ENCODE measurements at places on chromosomes 2 and 18.
A peak's percentile ranks its signal among the peaks of the same experiment; 100 is the strongest.

DNA sequence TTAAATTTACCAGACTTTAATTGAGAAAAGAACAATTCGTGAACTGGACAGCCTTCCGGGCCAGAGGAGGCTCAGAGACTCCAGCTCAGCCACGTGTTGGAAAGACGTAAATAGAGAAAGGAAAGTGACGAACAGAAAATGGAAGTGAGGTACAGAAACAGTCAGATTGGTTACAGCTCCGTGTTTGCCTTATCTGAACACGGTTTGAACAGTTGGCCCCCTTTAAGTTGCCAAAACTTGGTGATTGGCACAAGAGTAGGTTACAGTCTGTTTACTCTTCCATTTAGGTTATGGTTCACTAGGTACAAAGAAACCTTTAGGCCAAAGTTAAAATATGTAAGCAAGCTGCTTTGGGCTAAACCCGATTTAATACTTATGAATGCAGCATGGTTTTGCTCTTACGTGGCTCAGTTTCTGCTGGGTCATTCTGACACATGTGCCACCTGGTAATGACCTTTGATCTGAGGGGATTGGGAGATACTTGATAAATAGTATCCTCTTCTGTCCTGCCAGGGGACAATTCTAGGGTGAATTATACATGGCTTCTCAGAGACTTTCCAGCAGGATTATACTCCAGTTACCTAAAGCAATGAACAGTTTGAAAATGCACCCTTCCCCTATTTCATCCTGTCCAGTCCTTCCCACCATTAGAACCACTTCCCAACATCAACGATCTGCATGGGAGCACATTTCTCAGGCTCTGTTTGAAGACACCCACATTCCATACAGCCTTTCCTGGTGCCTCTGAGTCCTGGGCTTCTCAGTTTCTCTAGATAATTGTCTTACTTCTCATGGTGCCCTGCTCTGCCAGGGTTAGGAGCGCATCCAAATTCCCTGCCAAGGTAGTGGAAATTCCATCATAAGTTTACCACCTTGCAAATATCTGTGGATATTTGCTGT, 65.1 kb upstream of the TGIF1 start:
- no peak for DNase-seq

DNA sequence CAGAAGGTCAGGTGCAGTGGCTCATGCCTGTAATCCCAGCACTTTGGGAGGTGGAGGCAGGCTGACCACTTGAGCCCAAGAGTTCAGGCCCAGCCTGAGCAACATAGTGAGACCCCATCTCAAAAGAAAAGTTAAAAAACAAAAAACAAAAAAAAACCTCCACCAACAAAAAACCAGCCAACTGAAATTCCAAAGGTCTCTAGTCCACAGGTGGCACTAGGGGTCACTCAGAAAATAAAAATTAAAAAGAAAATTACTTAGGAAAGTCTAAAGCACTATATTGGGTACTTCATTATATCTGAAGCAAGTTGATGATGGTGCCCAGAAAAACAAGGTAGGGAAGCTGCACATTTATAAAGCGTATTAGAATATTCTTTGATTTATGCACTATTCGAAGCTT, 26.9 kb downstream of the ANXA4 start:
- no peak for DNase-seq

GRCh38 chr2:168652997-168653921, 149.2 kb upstream of the NOSTRIN start:
- no peak for DNase-seq

- no peak for DNase-seq
These were observed 159.1 kb downstream of the LNPK start for GRCh38 chr2:175842996-175843395.

GRCh38 chr18:58977223-58977622, 112.5 kb downstream of the ZNF532 start:
- DNase-seq: no peak

- DNase-seq: no peak
These were observed 15.2 kb downstream of the EN1 start for GRCh38 chr2:118832071-118832790.

GRCh38 chr18:42477267-42477666, 522.2 kb downstream of the PIK3C3 start:
- no peak for DNase-seq

- DNase-seq: no peak
These were observed 51.6 kb downstream of the FRZB start for GRCh38 chr2:182814804-182815203.

DNA sequence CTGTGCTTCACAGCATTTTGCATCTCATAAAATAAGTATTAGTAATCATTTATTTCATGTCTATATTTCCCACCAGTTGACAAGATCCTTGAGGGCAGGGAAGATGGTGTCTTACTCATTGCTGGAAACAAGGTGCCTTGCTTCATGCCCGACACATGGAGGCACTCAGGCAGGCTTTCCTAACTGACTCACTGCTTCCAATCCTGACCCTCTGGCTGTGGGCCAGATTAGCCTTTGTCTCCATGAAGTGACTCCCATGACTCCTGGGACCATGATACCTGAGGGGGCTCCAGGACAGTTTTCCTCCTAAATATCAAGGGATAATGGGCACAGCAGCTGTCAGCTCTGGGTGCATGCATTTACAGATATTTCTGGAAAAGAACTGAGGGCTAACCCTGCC, 275.1 kb downstream of the AGPS start:
- DNase-seq: no peak

- DNase-seq: no peak
These were observed 20.2 kb downstream of the GATA6 start for GRCh38 chr18:22189449-22190166.

GRCh38 chr2:19355014-19355405, 3.4 kb downstream of the OSR1 start:
- DNase-seq: no peak

DNA sequence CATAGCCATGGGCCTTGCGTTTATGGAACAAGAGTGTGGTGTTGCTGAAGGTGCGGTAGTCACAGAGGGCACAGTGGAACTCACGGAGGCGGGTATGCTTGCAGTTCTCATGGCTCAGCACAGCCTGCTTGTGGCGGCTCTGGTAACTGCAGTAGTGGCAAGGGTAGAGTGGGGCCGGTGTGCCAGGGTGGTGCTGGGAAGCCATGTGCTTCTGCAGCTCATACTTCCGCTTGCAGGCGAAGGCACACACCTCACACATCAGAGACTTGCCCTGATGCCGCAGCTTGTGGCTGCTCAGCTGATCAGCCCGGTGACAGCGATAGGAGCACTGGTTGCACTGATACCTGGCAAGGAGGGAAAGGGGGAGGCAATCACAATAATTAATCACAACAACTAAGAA, 14.7 kb downstream of the ZNF142 start:
- no peak for DNase-seq

DNA sequence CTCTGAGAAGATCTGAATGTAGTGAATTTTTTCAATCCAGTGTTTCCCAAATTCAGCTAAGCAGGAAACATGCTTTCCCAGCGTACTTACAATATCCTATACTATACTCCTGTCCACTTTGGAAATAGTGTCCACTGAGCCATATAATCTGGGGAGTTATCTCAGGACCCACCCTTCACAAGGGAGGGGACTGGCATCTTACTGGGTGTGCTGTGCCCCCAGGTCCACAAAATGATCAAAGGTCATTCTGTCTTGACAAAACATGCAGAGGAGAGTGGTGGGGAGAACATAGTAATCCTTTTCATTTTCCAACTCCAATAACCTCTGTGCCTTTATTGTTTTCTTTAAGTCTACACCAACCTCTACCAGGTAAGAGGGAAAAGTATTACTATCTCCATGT, 79.8 kb upstream of the DAPL1 start:
- no peak for DNase-seq

- no peak for DNase-seq
These were observed 244.8 kb downstream of the XIRP2 start for GRCh38 chr2:167132906-167133555.

- DNase-seq: no peak
These were observed 5.6 kb upstream of the SIX2 start for GRCh38 chr2:45014831-45015230.

DNA sequence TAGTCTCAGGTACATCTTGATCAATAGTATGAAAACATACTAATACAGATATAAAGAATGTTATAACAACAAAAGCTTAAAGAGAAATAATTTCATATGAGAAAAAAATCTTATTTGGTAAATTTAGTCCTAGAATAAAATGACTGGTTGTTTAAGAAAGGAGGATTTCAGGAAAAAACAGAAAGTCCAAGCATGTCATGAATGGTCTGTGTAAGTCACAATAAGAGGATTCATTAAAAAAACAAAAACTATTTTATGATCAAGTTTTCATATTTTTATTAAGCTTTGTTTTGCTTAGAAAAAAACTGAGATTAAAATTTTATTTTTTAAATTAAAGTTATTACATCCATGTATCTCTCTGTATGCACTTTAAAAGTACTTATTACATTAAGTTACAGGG, 353.9 kb upstream of the SPHKAP start:
- DNase-seq: no peak

DNA sequence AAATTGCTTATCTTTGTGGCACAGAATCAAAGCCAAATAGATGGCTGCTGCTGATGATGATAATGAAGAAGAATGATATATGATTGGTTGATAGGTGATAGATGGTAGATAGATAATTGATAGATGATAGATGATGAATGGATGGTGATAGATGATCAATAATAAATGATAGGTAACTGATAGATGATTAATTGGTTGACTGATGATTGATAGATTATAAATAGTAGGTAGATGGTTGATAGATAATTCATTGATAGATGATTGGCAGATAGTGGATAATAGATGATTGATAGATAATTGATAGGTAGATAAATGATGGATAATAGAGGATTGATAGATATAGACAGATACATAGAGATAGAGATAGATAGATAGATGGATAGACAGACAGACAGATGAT, 430.2 kb downstream of the EIPR1 start:
- no peak for DNase-seq

GRCh38 chr2:175111200-175111657, 56.8 kb downstream of the ATF2 start:
- peak; percentile 76 for DNase-seq

DNA sequence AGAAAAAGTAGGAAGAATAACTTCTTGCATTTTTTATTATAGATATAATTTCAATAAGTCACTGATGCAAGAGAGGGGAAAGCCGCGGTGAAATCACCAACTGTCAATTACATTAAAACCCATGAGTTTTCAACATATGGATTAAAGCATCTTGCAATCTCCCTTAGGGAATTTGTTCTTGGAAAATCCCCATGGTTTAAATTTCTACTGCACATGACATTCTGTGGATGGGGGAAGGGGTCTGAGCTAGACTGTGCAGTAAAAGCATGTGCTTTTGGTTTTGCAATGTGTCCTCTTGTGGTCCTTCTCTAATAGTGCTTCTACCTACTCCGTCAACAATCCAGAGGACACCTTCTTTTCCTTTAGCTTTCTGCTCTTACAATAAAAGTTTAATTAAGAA, 894.0 kb downstream of the DCDC2C start:
- no peak for DNase-seq

- no peak for DNase-seq
These were observed 578.6 kb upstream of the RAB6C start for GRCh38 chr2:129400826-129401225.

DNA sequence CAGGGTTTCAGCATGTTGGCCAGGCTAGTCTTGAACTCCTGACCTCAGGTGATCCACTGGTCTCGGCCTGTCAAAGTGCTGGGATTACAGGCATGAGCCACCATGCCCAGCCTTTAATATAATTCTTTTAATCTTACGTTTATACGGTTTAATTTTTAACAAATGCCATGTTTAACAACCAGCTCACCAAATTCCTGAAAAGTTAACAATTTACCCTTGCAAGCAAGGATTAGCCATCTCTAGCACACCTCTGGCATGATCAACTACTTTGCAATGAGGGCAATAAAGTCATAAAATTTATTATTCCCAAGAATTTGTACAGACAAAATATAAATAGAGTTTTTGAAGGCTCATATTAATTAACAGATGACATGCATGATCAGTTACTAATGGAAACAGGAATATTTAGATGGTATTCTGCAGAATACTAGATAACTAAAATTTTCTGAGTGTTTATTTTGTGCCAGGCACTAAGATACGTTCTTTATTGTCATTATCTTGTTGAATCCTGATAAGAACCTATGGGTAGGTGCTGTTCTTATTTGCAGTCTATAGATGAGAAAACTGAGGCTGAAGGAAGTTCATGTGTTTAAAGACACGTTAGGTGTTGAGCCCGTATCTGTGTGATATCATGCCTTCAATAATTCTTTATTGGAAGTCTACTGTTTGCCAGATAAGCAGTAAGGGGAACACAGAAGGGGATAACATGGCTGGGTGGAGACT, 190.1 kb downstream of the CDCA7 start:
- DNase-seq: no peak

- peak; percentile 15 for DNase-seq
These were observed 54.5 kb downstream of the ACSL3 start for GRCh38 chr2:222915092-222915957.

GRCh38 chr2:240812721-240813120, 7.3 kb downstream of the KIF1A start:
- DNase-seq: no peak

- no peak for DNase-seq
These were observed 403.4 kb downstream of the RIT2 start for GRCh38 chr18:42712065-42712464.

DNA sequence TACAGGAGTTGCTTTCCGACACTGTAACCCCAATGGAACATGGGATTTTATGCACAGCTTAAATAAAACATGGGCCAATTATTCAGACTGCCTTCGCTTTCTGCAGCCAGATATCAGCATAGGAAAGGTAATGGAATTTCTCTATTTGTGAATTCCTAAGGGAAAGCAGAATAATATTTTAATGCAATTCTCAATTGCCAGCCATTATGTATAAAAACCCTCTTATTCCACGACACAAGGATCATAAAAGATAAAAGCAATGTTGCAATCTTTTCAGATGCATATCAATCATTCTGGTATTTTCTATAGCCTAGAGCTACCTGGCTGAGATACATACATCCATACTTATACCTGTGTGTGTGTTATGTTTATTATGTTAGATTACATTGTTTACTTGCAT, 31.2 kb downstream of the PTH2R start:
- no peak for DNase-seq

GRCh38 chr2:109292386-109292785, 163.4 kb downstream of the SH3RF3 start:
- no peak for DNase-seq

GRCh38 chr2:46135958-46136357, 161.2 kb upstream of the EPAS1 start:
- no peak for DNase-seq

DNA sequence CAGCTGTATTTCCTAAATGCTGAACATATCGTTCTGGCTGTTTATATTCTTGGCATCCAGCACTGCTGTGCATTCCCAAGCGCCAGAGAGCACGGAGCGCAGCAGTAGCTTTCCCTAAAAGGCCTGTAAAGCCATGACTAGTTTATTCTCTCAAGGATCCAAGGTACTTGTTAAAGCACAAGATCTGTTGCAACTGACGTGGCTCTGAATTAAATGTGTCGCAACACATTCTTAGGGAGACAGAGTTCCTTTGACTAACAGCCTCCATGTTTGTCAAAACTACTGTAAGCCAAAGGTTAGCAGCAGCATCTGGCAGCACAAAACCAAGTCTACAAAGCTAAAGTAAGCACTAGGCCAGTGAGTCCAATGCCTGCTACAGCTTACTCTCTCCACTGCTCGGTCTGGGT, 188.6 kb upstream of the FN1 start:
- no peak for DNase-seq
